ENCODE measurements at places on chromosomes 12 and 14.

- DNase-seq: no peak
These were observed 7.8 kb downstream of the PRPF39 start for GRCh38 chr14:45091710-45092109.

DNA sequence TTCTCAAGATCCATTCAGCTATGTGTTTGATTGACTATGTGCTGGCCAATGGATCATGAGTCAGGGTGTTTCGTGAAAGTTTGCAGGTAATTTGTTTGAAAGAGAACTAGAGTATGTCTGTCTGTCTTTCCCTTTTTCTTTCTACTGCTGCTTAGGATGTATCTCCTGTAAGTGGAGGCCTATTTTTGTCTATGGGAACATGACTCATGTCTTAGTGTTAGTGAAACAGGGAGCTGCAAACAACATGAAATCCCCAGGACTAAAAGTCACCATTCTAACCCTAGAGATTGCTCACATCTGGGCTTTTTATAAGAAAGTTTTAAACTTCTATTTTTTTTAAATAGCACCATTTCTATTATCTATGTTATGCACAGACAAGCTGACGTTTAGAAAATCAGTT is 333.0 kb downstream of the CCER1 start:
- DNase-seq: no peak

GRCh38 chr14:58265401-58265800 is 20.8 kb downstream of the PSMA3 start:
- DNase-seq: no peak

GRCh38 chr12:43733687-43734086 is 24.9 kb downstream of the PUS7L start:
- no peak for DNase-seq

DNA sequence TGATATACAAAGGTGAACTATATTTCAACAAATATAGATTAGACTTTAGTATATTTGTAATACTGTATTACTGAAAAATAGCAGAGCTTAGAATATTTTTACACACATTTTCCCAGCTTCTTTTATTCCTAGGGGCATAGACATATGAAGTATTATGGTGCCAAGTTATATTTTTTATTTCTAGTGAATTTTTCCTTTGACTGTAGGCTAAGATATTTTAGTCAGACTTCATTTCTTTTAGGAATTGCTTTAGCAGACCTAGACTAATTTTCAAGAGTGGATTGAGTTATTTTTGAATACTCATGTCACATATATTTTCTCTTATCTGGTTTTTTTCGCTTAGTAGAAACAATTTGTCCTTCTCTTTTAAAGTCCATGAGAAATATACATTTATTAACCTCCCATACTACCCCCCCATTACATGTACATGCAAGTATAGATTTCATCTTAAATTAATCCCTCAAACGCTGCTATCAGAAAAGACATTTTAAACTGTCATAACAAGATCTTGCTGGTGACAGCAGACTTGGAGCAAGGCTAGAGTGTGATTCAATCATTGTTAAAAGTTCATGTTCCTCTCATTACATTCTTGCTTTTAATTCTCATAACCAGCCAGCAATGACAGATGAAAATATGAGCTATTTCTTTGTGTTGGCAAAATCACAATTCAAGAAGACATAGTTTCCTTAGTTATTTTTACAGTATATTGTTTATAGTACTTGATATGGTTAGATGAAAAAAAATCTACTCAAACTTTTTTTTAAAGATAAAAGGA is 456.1 kb downstream of the AEBP2 start:
- no peak for DNase-seq

GRCh38 chr12:38625306-38625705 is 280.1 kb downstream of the CPNE8 start:
- DNase-seq: no peak

- peak; percentile 38 for DNase-seq
These were observed 469.8 kb upstream of the SEL1L start for GRCh38 chr14:82003426-82003825.

- DNase-seq: no peak
These were observed 253.7 kb downstream of the DUSP6 start for GRCh38 chr12:89098441-89099112.

DNA sequence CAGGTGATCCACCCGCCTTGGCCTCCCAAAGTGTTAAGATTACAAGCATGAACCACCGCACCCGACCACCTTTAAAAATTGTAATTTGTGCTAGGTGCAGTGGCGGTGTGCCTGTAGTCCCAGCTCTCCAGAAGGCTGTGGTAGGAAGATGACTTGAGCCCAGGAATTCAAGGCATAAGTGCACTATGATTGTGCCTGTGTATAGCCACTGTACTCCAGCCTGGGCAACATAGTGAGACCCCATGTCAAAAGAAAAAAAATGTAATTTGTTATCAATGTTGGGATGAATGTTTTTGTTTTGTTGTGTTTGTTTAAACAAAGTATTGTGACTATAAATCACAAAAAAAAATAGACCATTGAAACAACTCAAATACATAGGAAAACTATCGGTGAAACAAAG is 43.1 kb upstream of the NAP1L1 start:
- no peak for DNase-seq

- no peak for DNase-seq
These were observed 14.2 kb downstream of the GLT1D1 start for GRCh38 chr12:128867466-128867865.

- DNase-seq: no peak
These were observed 484.0 kb downstream of the ETNK1 start for GRCh38 chr12:23108957-23109356.

DNA sequence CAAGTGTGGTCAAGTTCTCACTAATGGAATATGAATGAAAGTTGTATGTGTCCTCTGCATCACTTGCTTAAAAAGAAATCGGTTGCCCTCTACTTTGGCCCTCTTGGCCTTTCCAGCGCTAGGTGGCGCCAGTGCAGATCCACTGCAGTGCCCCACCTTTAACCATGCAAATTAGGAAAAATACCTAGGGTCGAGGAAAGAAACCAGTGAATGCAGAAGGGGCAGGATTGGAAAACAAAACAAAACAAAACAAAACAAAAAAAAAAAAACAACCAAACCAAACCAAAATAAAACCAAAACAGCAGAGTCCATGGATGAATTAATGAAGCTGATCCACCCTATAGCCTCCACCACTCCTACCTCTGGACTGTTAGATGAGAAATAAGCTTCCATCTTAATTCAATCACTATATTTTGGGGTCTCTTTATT is 12.9 kb upstream of the NEMF start:
- peak; percentile 81 for DNase-seq

GRCh38 chr14:50353126-50353525 is 41.0 kb downstream of the DMAC2L start:
- DNase-seq: no peak

GRCh38 chr14:99481745-99482099 is 513 bp downstream of the CCNK start:
- DNase-seq: peak; percentile 34

DNA sequence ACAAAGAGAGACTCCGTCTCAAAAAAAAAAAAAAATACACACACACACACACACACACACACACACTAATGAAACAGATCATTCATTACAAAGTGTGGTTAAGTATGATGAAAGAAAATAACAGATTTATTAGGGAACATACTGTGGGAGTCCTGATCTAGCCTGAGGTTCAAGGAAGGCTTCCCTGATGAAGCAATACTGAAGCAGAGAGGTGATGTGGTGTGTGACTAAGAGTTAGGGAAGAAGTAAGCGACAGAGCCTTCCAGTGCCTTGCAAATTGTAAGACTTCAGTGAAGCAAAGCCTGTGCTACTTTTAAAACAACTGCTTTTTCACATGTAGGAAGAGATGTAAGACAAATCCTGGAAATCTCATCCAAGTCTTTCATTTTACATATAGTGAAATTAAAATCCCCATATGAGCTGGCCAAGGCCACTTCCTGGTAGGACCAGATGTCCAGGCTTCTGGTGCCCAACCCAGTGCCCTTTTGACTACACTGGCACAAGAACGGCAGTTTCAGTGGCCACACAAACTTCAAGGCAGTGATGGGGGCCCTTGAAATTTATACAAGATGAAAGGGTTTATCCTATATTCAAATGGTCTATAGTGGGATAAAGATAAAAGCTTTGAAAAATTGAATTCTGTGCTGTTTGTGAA is 86.2 kb downstream of the STON2 start:
- no peak for DNase-seq

DNA sequence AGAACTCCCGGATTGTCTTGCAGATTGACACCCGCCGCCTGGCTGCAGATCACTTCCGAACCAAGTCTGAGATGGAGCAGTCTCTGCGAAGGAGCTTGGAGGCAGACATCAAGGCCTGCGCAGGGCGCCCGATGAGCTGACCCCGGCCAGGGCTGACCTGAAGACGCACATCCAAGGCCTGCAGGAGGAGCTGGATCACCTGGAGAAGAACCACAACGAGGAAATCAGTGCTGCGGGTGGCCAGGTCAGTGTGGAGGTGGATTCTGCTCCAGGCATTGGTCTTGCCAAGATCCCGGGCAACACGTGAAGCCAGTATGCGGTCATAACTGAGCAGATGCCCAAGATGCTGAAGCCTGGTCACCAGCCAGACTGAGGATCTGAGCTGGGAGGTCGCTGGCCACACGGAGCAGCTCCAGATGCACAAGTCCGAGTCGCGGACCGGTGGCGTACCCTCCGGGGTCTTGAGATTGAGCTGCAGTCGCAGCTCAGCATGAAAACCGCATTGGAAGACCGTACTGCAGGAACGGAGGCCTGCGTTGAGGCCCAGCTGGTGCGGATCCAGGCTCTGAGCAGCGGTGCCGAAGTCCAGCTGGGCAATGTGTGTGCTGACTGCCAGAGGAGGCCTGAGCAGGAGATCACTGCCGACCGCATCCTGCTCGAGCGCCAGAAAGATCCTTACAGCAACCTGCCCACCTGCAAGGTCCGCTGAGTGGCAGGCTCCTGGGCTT is 12.4 kb upstream of the A2M start:
- DNase-seq: no peak

DNA sequence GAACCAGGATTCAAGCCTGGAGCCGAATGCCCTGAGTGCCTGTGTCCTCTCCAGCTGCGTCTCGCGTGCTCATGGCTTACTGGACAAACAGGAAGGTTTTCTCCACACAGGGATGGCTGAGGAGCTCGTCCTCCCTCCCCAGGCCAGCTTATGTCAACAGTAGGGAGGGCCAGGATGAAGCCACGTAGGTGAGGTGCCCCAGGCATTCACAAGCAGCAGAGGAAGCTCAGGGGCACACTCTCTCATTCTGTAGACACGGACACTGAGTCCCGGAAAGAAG is 49.3 kb downstream of the TRPV4 start:
- no peak for DNase-seq

DNA sequence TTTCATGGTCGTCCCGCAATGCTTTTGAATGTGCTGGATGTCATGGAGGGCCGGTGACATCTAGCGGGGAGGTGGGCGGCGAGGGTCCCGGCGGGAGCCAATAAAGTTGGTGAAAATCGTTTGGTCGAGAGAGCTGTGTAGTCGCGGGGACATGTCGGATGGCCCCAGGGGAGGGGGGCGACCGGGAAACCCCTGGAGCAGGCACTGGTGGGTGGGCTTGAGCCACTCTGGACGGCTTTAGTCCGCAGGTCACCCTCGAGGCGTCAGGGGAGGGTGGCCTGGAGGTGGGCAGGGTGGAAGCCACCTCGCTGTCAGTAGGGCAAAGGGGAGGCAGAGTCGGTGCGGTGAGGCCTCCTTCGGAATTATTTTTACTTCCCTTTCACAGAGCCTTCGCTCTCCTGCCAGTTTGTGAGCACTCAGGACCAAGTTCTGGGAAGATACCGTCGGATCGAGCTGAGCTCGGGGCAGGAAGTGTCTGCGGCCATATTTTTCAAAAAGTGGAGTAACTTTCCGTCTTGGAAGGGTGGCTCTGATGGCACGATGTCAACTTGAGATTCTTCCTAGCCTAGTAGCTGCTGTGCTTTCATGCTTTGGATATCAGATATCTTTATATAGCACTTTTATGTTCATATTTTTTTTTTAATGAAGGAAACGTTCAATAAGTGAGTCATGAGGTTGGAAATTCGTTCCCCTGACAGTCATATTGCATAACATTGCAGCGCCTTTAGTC is 28.2 kb downstream of the WBP11 start:
- DNase-seq: no peak

GRCh38 chr14:58898655-58899316 is 261.0 kb downstream of the DACT1 start:
- no peak for DNase-seq

DNA sequence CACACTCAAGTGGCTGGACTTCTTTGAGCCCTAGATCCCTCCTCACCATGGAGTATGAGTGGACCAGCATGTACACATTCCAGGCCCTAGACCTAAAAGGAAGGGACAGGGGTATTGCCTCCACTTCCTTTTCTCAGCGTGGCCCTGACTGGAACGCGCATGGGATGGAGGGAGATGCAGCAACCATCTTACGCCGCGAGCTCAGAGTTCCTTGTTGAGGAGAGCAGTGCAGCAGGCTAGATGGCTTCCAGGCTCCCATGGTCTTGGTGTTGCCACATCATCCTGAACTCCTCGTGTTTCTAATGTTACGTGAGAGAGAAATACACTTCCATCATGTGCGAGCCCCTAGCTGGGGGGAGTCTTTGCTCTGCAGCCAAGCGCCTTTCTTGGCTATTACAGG is 61.8 kb upstream of the DIO3 start:
- DNase-seq: no peak

DNA sequence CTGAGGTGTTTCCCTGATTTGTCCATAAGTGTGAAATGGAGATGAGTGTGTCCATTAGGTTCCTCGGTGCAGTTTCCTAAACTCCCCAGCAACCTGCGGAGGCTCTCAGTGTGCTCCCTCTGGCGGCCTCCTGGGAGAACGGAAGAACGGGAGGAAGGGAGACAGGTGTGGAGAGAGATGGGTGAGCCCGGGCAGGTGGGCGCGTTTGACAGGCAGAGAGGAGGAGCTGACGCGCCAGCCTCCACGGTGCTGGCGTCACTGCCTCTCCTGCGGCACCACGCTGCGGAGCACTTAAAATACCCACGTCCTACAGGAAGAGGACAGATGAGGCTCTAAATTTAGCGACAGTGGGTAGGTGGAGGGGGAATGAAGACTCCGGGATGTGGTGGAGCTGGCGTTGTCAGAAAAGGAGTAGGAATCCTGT is 26.8 kb upstream of the PEX5 start:
- peak; percentile 79 for DNase-seq

DNA sequence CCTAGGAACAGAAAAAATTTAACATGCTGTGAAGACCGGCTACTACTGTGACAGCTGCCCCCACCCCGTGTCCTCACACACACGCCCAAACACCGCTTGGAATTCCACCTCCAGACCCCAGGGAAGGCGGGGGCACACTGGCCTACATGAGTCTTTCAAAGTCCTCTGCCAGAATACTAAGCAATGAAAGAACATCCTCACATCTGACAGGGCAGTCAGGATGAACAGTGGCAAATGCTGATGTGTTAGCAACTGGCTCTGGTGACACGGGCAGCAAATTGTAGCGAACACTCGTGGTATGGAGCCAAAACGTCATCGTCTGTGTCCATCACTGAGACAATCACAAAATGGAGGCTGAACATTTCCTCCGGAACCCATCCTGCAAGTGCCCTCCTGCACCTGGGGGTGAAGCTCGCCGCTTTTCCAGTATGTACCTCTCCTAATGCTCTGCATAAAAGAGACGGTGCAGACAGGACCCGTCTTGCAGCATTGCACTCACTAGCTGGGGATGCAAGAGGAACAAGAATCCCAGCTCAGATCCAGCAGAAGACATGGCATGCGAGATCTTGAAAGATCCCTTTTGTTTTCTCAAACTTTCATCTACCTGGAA is 94.8 kb downstream of the BCL11B start:
- no peak for DNase-seq

GRCh38 chr14:101077481-101078074 is 174.1 kb upstream of the RTL1 start:
- peak; percentile 81 for DNase-seq

Data from DMS79 treated with DMSO at 0.1 percent for 48 hours (cell line).